ENCODE measurements at places on chromosomes 6 and 20.
A peak's percentile ranks its signal among the peaks of the same experiment; 100 is the strongest.

GRCh38 chr6:108665495-108666196, 104.9 kb downstream of the FOXO3 start:
- DNase-seq: peak; percentile 30

DNA sequence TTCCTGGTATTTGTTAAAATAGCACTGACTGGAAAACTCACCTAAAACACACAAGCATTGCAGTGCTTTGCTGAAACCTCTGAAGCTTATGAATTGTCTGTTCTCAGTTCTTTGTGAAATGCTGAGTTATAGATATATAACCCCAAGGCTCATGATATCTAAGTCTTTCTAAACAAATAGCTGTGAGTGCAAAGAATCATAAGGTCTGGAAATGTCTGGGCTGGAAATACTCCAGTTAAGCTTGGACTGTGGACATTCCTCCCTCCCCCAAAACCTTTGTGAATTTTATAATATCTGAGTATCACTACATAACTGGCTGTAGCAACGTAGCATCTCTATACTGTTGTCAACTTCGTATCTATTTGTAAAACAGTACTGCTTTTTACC, 69.1 kb downstream of the CBLN4 start:
- no peak for DNase-seq

GRCh38 chr6:136102991-136103688, 147.0 kb downstream of the MTFR2 start:
- DNase-seq: no peak

DNA sequence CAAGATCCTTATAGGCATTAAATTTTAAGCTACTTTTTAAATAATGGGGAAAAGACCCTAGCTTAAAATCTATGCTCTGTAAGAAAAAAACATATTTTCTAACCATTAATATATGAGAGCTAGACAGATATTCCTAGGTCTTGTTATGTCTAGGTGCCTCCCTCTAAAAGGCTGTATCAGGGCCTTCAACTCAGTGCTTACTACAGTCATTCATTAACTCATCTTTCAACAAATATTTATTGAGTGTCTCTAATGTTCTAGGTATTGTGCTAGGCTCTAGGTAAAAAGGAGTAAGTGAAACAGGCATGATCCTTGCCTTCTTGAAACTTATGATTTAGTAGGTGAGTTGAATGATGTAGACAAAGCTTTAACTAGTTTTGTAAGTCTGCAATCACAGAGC, 6.4 kb upstream of the STX11 start:
- DNase-seq: no peak

DNA sequence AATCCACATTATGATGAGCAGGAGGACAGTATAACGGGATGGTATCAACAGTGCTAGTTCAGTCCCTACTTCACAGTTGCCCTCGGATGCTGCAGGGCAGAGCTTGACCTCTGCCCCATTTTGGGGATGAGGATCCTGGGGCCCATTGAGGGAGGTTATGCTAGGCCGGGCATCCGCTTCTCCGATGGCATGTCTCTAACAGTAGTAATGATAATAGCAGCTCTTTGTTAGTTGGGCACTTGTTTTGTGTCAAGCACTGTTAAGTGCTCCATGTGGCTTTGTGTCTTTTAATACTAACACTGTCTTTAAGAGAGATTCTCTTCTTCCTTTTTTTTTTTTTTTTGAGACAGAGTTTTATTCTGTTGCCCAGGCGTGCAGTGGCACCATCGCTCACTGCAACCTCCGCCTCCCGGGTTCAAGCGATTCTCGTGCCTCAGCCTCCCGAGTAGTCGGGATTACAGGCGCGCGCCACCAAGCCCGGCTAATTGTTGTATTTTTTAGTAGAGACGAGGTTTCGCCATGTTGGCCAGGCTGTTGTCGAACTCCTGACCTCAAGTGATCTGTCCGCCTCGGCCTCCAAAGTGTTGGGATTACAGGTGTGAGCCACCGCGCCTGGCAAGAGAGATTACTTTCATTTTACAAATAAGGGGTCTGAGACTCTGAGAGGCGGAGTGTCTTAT, 1.1 kb downstream of the MAPRE1 start:
- no peak for DNase-seq

- no peak for DNase-seq
These were observed 127.2 kb upstream of the SUPT3H start for GRCh38 chr6:45504947-45505346.

DNA sequence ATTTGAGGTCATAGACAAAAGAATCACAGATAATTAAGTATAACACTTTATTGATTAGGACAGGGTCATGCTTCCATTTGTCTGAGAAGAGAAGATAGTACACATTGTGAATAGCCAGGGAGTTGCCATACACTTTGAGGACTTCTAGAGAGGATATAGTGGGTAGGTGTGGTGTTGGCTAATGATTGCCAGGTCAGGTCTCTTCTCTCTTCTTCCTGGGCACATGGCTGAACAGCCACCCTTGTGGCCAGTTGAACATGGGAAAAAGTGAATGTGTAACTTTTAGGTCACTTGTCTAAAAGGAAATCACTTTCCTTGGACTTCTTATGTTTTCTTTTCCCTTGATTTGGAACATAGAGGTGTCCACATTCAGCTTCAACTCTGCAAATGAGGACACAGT, 772.1 kb upstream of the MAP3K7 start:
- no peak for DNase-seq

GRCh38 chr20:41452226-41452625, 85.6 kb upstream of the EMILIN3 start:
- no peak for DNase-seq

- no peak for DNase-seq
These were observed 67.8 kb downstream of the MMS22L start for GRCh38 chr6:97215157-97215769.

DNA sequence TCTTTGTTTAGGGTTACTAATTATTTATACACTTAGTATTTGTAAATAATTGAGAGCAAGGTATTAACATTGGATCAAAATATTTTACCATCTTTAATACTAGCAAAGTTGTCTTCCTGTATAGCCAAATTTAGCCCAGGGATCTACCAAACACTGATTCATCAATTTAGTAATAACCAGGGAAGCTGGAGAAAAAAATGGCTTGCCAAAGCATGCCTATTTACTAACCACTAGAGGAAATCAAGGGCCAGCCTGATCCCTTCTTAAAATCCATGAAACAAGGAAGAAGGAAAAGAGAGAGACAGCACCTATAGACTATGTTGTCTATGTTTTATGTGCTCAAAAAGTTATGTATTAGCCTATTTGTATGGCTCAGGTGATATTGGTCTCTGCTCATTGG, 450.3 kb upstream of the GJE1 start:
- DNase-seq: no peak

DNA sequence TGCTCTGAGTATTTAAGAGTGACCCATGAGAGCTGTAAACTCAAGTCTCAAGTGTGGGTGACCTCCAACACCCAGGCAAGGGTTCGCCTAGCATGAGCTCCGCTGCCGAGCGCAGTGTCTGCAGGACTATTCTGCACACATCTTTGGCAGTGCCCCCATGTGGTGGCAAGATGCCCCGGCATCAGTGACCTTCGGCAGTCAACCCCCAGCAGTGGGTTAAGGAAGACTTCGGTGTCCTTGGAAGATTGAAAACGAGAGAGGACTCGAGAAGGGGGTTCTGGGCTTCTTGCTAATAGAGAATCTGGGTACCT, 43.1 kb downstream of the RBM38 start:
- DNase-seq: peak; percentile 34

- DNase-seq: no peak
These were observed 28.1 kb downstream of the PTPN1 start for GRCh38 chr20:50538276-50538675.

DNA sequence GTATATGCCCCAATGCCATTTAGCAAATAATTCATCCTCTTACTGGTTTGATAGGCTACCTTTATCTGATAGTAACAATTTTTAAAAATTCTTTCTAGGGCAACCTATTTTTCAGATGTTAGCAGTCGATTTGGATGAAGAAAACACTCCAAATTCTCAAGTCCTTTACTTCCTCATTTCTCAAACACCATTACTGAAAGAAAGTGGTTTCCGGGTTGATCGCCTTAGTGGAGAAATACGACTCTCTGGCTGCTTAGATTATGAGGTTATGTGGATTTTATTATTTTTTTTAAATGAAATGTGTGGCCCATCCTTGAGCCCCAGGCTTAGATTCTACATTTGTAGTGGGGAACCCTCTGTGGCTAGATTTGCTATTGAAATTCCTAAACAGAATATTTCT, 26.3 kb downstream of the CDH26 start:
- DNase-seq: no peak

DNA sequence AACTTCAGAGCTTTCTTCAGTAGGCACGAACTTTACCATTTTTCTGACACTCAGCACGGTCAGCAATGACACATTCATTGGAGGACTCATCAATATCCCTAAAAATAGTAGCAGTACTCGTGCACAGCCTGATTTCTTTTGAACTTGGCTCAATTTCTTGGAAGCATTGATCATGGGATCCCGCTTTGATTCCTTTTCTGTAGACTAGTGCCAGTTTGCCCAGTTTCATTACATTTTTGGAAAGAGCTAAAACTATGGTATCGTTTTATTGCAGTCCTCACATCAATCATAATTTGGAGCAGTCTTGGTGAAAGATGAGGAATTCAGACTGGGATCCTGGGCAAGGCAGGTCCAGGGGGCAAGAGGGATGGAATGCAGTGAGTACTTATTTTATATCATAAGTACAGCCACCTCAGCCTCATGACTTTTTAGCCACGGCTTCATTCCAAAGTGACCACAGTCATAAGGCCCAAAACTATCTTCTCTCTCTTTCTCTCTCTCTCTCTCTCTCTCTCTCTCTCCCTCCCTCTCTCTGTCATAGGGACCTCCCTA, 170.9 kb upstream of the AKAP12 start:
- DNase-seq: no peak

DNA sequence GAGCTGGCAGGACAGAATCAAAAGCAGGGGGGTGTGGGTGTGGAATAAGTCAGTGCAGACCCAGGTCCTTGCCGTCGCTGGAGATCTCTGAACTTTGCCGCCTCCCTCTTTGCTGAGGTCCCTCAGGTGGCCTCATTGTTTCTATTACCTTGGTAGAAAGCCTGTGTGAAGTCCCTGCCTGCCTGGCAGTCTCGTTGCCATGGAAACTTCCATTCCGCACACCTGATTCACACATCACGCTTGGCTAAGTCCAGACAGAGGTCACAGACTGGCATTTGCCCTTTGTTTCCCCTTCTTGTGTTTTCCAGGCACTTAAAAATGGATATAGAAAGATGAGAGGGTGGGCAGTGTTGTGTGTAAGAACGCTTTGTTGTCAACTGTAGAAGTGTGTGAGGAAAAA, 260.6 kb downstream of the PRL start:
- DNase-seq: no peak

DNA sequence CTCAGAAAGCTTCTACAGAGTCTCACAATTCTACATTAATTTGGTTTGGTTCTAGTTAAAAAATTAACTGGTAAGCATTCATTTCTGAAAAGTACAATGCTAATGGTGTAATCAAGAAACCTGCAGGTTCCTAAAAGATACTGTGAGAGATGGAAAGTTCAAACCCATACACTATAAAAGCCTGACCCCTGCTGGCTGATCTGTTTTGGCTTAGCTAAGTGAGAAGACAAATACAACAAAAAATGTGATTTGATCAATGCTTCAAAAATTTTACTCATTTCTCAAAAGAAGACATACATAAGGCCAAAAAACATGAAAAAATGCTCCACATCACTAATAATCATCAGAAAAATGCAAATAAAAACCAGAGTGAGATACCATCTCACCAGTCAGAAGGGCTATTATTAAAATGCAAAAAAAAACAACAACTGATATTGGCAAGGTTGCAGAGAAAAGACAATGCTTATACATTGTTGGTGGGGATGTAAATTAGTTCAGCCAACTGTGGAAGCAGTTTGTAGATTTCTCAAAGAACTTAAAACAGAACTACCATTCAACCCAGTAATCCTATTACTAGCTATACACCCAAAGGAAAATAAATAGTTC, 102.8 kb downstream of the MOXD1 start:
- DNase-seq: peak; percentile 30

- DNase-seq: peak; percentile 63
These were observed 2.1 kb downstream of the ZC3H12D start for GRCh38 chr6:149482545-149483333.

GRCh38 chr6:24272553-24272952, 85.3 kb downstream of the DCDC2 start:
- no peak for DNase-seq
